Hippocampal formation (tissue), 2 donors: ENCODE measurements at places on chromosomes 3 and 15.

DNA sequence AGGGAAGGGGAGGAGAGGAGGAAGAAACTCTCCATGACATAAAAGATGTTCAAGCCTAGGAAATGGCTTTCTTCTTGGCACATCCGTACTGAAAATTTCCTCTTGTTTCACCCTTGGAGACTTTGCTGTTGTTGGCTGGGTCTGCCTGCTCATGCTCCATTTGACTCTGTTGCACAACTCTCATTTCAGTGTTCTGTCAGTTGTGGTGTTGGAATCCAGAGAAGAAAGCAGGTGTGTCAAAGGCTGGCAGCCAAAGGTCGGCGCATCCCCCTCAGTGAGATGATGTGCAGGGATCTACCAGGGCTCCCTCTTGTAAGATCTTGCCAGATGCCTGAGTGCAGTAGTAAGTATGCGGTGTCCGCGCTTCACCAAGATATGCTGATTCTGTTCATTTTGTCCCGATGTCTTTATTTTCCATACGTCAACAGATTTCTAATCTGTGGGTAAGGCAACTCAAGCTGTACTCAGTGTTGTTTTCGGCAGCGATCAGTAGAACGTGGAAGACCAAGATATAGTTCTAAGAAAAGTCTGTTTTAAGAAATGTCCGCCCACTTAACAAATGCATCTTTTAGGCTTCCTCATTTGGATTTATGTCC is 265.2 kb upstream of the GOLGA6L4 start:
- DNase-seq: no peak

GRCh38 chr3:105388176-105388575 is 21.5 kb downstream of the ALCAM start:
- no peak for DNase-seq

DNA sequence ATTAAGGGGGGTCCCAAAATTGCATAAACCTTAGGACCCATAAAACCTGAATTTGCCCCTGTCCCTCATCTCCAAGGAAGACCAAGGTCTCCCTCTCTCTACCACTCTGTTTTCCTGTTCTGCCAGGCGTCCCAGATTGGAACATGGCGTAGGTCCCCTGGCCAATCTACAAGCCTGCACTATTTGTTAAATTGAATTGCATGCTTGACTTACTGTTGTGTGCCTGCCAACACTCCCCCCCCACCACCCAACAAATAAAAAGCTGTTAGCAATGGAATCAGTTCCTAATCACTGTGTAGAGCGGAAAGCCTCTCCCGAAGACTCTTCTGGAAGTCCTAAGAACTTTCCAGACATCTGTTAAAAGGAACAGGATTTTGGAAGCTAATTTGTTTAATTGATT is 11.7 kb downstream of the CTXND1 start:
- peak; percentile 24 for DNase-seq

DNA sequence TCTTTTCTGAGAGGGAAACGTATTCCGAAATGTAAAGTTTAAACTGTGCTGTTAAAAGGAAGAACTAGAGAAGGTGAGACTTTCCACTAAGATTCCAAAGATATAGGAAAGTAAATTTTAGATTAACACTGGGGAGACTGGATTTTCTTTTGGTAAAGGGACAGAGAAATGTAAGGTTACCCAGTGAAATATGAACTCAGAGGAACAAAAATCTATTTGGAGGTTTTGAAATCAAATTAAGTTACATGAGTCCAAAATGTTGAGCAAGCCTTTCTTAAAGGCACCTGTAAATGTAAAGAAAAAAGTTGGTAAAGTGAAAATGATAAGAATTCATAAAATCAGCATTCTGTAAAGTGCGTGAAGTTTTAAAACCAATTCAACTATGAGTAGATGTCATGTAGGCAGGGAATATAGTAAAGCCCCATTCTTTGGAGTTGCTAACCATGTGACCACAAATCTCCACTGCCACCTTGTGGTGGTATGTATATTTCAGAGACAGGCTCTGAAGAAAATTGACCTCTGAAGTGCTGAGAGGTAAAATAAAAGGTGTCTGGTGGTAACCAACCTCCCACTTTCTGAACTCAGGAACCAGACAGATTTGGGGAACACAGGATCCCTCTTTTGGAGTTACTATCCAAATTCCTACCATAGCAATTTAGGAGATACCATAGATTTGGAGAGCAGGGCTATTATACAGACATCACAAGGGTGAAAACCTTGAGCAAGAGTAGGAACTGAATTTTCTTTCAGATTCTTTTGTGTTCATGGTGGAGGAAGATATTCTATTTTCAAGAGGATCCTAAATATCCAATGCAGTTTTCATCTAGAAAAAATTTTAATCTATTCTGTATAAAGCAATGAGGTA is 215.3 kb downstream of the ROBO2 start:
- no peak for DNase-seq

DNA sequence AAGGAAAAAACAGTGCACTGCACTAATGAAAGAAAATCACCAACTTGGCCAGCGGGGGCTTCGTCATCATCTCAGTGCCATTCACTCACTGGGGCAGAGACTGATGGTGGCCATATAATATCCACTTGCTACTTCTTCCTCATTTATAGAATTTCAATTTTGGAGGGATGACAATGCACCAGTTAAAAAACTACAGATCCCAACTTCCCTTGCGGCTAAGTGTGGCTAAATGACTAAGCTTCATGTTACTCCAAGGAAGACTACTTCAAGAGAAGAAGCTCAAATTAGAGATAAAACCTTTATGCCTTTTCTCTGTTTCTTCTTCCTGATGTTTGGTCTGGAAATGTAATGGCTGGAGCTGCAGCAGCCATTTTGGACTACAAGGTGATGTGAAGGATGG is 38.8 kb downstream of the NGLY1 start:
- DNase-seq: no peak

- no peak for DNase-seq
Observed at GRCh38 chr15:101434032-101434920, 55.2 kb downstream of the PCSK6 start.

GRCh38 chr15:78619022-78619950 is 1.5 kb downstream of the CHRNA3 start:
- no peak for DNase-seq

DNA sequence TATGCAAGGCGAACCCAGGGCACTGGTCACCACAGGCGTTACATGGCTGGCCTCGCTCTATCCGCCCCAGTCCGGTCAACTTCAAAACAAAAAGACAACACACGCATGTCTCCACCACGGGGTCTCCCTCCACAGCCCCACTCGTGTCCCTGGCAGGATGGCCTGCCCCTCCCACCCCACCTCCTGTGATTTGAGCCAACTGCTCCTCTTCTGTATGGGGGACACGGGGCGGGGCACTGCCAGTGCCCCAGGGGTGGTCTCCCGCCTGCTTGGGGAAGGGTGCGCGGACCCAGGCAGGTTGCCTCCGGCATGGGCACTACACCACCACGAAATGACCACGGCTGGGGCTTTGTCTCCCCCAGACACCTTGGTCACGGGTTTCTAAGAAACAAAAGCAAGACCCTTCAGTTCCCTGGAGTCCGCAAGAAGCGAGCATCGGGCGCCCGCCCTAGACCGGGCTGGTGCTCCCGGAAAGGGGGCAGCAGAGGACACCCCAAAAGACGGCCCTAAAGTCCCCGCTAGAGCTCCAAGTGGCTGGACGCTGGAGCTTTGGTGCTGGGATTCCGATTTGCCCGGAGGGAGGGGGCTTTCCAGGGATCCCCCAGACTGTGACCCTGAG is 219.3 kb upstream of the PRICKLE2 start:
- no peak for DNase-seq

DNA sequence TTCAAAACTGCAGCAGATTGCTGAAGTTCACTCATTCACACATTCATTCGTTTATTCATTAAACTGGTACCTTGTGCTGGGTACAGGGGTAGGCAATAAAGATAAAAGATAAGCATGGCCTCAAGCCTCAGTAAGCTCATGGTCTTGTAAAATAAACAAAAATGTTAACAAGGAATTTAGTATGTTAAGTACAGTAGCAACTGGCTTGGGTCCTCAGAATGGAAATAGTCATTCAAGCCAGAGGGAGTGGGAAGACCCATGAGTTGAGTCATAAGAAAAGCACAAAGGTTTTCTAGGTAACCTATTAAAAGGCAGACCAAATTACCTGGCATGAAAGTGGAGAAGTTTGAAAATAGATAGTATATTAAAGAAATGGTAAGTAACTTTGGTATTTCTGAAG is 163.3 kb downstream of the CDIN1 start:
- no peak for DNase-seq

DNA sequence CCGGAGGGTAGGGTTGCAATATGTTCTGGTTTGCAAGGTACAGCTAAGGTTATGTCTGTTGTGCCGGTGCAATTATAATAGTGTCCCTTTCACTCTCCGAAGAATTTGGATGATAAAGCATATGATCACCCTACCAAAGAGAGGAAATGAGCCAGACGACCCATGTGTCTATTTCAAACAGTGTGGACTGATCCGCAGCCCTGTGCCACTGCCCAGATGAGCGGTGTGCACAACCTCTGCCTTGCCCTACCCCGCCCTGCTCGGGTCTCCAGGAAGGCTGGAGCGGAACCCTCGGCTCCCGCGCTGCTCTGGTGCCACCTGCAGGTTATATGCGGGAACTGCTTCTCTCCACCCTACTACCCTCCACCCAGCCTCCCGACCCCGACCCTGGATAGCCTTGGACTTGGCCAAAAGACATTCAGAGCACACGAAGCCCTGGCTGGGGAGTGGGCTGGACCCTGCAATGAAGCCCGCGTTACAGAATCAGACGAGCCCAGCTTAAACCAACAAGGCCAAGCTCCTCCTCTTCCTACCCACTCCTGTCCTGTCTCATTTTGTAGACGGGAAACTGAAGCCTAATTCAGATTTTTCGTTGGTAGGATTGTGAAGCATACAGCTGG is 68.4 kb upstream of the CHRNB4 start:
- DNase-seq: peak; percentile 5

DNA sequence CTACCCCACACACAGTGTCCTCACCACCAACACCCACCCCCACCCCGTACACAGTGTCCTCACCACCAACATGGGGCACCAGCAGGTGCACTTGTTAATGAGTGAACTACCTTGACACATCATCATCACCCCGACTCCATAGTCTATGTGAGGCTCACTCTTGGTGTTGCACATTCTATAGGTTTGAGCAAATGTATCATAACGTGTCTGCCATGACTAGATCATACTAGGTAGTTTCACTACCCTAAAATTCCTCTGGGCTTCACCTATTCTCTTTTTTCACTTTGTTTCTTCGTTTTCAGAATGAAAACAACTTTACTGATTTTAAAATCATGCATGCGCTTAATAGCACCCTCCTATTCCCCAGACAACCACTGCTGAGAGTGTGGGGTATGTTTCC is 102.6 kb upstream of the SLC6A6 start:
- DNase-seq: no peak

DNA sequence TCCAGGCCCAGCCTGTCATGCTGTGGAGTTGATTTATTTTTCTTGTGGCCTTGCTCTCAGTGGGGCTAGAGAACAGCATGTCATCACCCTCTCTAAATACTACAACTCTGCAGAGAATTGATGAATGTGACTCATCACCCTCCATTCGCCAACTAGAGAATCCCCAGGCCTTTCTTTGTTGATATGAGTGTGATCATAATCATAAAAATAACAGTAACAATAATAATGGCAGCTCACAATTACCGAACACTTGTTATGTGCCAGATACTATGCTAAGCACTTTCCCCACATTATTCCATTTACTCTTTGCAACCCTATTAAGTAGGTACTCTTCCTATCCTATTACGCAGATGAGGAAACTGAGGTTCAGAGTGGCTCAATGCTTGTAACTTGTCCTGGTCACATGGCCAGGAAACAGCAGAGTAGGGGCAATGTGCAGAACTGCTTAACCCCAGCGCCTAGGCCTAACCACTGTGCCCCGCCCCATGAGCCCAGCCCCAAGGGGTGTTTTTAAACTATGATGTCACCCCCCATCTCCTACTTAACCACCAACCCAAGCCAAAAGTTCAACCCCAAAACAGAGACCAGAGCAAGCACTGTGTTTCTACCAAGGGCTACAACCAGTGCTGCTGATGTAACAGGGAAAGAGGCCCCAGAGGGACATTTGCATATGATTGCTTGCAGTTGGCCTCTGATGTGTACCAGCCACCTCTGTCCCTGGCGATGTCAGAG is 104.5 kb downstream of the ADCY5 start:
- DNase-seq: no peak

GRCh38 chr15:51973220-51973619 is 1.6 kb upstream of the LEO1 start:
- no peak for DNase-seq

- no peak for DNase-seq
Observed at GRCh38 chr3:12356175-12356574, 67.3 kb downstream of the PPARG start.

DNA sequence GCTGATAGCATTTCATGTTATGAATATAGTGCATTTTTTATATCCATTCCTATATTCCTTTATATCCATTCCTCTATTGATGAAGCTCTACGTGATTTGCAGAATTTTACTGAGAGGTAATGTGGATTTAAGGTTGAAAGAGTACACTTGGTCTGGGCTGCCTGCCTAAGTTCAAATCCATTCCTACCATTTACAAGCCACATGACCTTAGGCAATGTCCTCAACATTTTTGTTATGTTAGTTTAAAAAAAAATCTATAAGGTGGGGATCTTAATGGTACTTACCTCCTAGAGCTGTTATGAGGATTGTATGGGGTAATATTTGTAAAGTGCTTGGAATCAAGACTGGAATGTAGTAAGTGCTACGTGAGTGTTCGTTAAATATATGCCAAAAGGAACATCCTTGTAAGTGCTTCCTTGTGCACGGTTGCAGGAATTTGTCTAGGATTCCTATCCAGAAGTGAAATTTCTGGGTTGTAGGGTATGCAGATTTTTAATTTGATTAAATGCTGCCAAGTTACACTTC is 11.2 kb upstream of the VEPH1 start:
- no peak for DNase-seq

GRCh38 chr3:126367316-126367805 is 10.2 kb upstream of the KLF15 start:
- DNase-seq: no peak
